Stimulated activated CD4-positive, alpha-beta T cell treated with anti-CD3 and anti-CD28 coated beads, Interleukin-1b, Interleukin-23, amount 100 ng/mL, for 48 hours (primary cell): ENCODE measurements at places on chromosomes 1 and 21.

GRCh38 chr1:180757657-180758056, 125.8 kb downstream of the XPR1 start:
- DNase-seq: no peak

DNA sequence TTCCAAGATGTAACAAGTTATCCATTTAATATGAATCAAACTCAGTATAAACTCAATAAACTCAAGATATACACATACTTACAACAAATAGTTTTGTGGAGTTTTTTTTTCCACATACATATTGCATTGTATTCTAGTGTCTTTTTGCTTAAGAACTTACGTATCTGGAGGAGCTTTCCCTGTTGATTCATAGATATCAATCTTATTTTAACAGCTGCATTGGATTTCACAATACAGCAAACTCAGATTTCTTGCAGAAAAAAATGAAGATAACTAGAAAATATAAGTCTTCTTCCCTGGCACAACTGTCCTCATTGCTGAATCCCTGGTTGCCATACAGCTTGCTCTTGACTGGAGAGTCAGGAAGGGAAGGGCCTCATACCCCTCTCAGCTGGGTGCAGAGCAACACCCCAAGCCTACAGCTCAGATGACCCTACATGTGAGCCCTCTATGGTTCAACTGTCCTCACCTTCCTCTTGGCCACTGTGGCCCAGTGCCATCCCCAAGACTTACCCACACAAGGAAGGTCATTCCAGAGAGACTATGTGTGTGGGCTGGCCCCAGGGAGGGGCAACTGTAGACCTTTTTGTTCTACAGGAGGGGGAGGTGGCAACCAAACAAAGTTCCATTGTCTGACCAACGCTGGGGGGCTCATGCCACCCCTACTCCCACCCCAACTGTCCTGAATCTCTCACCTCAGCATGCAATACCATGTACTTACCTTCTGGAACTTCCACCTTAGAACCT, 1.7 kb downstream of the MPZ start:
- DNase-seq: no peak

- DNase-seq: no peak
These were observed 194.0 kb downstream of the AJAP1 start for GRCh38 chr1:4848431-4848830.

- no peak for DNase-seq
These were observed 46.6 kb downstream of the S1PR1 start for GRCh38 chr1:101283443-101283842.

- DNase-seq: no peak
These were observed 73.4 kb downstream of the CEP350 start for GRCh38 chr1:180027949-180028445.

DNA sequence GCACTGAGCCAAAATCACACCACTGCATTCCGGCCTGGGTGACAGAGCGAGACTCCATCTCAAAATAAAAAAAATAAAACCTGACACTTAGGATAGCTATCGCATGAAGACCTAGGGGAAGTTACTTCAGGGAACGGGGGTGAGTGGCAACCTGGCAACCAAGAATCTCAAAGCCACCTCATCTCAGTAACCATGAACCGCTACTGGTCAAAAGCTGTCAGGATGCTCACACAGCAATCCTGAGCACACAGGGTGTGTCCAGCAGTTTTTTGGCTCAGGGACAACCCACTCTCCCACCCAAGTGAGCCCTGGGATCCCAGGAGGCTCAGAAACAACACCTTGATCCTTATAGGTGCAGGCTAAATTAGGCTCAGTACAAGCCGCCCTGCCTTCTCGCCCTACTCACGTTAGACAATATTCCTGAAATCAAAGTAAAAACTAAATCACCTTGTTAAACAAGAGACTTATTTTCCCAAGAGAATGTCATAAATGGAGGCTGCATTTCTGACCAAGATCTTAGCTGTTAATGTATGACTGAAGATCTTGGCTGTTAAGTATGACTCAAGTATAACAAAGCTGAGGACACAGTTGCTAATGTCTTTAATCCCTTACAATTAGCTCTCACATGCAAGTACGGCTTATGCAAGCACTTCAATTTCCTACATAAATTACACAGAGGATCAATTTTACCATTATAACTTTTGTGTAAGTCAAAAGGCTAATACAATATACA, 48.3 kb upstream of the NADK start:
- no peak for DNase-seq
